ENCODE measurements at places on chromosomes 16 and 17.

DNA sequence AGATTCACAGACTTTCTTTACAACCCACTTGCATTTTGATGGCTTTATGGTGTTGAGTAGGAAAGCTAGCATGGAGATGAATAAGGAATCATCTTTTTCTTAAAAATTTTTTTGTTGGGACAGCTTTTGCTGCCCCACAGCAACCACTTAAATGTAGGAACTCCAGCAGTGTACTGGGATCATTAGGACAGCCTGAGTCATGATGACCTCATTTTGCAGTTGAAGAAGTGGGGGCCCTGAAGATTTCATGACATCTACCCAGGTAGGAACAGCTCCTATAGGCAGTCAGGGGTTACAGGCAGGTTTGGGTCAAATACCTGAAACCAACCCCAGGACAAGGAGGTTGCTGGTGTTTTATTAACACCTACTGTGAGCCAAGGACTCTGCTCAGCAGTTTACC lies 2.1 kb downstream of the METTL22 start:
- no peak for DNase-seq

DNA sequence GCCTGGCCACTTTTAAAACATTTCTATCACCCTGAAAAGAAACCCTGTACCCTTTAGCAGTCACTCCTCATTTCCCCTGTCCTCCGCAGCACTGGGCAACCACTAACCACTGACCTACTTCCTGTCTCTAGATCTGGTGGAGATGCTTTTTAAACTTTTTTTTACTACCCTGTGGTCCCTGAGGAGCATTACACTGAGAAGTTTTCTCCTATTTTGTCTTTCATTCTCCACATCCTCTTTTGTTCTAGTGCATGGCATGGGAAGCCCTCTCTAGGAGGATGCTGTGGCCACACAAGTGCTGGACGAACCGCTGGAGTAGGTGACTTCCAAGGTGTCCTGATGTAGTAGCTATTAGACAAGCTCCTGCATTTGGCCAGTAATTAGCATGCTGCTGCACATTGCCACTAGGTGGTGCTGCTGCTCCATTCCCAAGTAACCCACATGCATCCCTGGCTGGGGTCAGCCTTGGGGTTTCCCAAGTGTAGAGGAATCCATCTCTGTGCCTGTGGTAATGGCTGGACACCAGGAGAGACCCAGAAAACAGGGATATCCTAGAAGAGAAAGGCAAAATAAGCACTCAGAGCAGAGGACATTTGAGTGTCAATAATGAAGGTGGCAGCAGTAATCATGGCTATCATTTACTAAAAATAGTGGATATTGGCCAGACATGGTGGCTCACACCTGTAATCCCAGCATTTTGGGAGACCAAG lies 143.8 kb upstream of the CRHR1 start:
- peak; percentile 92 for DNase-seq

DNA sequence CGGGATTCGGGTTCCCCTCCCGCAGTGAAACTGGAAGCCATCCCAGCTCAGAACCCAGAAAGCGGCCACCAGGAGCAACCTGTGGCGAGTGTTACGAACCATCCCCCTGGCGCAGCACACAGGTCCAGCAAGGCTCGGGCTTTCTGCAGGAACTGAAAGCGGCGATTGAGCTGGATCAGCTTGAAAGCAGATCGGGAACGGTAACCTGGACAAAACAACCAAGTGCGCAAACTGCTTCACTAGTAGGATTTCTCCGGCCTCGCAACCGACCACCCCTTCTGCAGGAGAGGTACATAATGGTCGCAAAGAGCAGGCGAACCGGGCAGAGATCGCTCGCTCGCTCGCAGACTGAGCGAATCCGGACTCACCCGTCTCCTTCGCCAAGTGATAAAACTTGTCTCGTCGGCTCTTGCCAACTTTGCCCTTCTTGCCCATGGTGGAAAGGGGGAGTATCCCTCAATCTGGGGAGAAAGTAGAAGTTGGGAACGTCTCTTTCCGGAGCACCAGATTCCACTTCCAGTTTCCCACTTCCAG lies 696 bp upstream of the PSMC5 start:
- DNase-seq = no peak

GRCh38 chr17:66432996-66433551 lies 130.7 kb downstream of the PRKCA start:
- no peak for DNase-seq

Data from ecto neural progenitor cell (in vitro differentiated cells).